Prostate gland (tissue), 2 donors: ENCODE measurements at places on chromosomes 6 and 20.

DNA sequence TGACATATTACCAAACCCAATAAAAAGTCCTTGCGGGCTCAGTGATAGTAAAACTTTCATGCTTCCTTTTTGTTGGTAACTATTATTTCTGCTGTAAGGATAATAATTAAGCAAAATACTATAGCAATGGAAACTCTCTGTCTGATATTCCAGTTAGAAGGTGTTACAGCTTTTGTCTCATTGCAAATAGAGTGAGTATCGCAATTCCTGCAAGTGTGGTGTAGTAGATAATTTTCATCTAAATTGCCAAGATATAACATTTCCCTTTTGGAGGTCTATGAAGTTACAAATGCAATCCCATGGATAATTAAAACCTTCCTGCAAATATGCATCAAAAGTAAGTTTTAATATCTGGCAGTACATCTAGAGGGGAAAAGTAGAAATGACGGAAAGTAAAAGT lies 88.7 kb upstream of the CD93 start:
- no peak for DNase-seq

DNA sequence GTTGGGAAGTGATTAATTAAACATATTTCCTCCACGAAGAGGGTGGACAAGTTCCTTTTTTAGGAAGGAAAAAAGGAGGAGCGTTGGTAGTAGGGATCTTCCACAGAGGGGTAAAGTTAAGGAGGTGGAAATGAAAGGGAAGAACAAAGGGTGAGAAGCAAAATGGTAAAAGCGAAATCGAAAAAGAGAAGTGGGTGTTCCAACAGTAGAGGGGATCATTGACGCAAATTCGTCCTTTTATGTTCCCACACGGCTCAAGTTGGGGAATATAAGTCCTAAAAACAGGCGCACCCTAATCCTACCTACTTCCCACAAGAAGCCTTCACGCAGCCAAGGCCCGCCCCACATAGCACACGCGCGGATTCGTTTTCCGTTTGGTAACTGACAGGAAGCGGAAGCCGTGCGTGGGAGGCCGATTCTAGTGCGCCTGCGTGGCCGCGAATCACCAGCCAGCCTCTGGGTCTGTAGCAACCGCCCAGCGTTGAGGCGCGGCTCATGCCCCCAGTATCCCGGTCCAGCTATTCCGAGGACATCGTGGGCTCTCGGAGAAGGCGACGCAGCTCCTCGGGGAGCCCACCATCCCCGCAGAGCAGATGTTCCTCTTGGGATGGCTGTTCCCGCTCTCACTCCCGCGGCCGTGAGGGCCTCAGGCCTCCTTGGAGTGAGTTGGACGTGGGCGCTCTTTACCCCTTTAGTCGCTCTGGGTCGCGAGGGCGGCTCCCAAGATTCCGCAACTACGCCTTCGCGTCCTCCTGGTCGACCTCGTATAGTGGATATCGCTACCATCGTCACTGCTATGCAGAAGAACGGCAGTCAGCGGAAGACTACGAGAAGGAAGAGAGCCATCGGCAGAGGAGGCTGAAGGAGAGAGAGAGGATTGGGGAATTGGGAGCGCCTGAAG lies at the start of gene NKAPL:
Gene NKAPL (plus strand): TSS at position 421 of the 901 bp plus-strand sequence. CDS start 75 bp downstream, at position 496.
- DNase-seq: no peak

GRCh38 chr6:37648465-37649330 lies 49.0 kb downstream of the MDGA1 start:
- DNase-seq: no peak

GRCh38 chr6:47302043-47302442 lies 7.7 kb downstream of the TNFRSF21 start:
- no peak for DNase-seq

DNA sequence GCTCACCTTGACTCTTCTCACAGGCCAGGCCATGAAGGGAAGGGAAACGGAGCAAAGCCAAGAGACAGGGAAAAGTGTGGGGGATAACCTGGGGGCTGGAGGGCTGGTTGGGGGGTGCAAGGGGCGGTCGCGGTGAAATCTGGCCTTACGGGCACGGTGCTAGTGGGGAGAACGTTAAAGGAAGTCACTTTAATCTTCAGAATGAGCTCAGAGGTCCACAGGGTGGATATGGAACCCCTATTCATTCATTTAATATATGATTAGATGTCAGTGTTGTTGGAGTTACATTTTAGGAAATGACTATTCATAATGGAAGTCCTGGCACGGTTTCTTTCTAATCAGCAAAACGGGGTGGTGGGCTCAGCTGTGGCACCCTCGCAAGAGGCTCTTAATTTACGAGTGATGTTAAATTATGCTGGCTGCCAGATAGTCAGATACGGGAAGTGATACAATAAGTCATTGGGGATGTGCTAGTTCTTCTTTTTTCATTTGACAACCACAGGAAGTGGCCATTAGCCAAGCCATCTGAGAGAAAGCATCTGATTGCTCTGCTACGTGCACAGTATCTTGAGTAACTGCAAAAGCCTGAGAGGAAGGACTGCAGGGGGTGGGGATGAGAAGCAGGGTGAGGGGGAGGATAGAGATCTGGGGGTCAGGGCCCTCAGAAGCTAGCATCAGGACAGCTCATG lies 253.0 kb downstream of the QKI start:
- DNase-seq: no peak

DNA sequence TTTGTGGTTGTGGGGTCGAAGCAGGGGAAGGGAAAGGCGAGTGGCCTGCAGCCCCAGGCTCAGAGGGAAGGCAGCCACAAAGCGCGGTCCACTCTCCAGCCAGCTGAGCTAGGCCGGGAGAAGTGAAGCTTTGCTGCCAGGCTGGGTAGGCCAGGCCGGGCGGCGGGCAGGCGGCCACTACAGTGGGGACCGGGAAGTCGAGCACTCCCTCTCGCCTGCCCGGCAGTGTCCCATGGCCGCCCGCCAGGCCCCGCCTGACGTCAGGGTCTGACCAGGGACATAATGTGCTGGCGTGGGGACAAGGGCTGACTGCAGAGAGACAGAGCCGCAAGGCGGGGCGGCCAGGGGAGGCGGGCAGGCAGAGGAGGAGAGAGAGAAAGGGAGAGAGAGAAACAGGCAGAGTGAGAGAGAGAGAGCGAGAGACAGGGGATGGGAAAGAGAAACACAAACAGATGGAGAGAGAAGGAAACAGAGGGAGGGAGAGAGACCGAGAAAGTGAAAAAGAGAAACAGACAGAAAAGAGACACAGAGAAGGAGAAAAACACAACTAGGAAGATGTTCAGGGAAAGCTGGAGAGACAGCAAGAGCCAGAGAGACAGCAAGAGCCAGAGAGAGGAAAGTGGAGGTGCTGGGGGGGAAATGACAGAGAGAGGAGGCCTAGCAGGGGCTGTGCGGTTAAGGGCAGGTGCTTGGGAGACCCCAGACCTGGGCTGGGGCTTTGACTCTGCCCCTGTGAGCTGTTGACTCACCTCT lies 94.5 kb upstream of the PTPN1 start:
- DNase-seq: peak; percentile 100

GRCh38 chr20:37796121-37796520 lies 102.3 kb downstream of the CTNNBL1 start:
- DNase-seq: no peak

DNA sequence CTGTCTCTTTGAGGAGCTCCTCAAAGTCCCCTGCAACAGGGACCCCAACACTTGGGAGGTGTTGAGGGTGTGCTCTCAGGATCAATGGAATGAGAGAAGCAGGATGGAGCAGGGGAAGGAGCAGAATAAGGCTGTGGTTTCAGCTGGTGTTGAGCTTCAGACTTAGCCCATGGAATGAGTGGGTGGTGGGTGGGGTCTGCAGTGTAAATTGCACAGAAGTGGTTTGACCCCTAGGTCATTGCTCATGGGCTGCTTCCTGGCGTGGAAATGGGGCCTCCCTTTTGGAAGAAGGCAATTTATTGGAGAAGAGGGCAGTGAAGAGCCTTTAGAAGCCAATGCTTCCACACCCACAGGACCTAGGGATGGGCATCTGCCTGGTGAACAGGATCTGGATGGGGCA lies 37.0 kb upstream of the KCNG1 start:
- no peak for DNase-seq

- DNase-seq: no peak
Observed at GRCh38 chr20:48957533-48957932, 36.0 kb downstream of the ARFGEF2 start.
